ENCODE measurements at places on chromosomes 16 and 17. TPM values are rescaled to one million over a fixed set of nuclear protein-coding genes. Genes with fewer than 3 reads are reported as not detected.
A peak's percentile ranks its signal among the peaks of the same experiment; 100 is the strongest.

CACNG5 gene
- not detected for total RNA-seq

TBC1D3K gene
- 0.20 TPM for total RNA-seq

CD300LB gene
- not detected for total RNA-seq

SCN4A gene
- total RNA-seq, result not detected

PRM2 gene
- not detected for total RNA-seq

PITPNM3 gene
- 1.2 TPM for total RNA-seq

TPSG1 gene
- not detected for total RNA-seq

TBC1D3E gene
- not detected for total RNA-seq

DHRS13 gene
- 1.9 TPM for total RNA-seq

GSDMA gene
- 0.34 TPM for total RNA-seq

AOC3 gene
- 0.17 TPM for total RNA-seq

DOC2B gene
- not detected for total RNA-seq

RAC3 gene
- total RNA-seq, result 5.3 TPM

TAC4 gene
- total RNA-seq, result not detected

NPIPB9 gene
- total RNA-seq, result 0.46 TPM

DNA sequence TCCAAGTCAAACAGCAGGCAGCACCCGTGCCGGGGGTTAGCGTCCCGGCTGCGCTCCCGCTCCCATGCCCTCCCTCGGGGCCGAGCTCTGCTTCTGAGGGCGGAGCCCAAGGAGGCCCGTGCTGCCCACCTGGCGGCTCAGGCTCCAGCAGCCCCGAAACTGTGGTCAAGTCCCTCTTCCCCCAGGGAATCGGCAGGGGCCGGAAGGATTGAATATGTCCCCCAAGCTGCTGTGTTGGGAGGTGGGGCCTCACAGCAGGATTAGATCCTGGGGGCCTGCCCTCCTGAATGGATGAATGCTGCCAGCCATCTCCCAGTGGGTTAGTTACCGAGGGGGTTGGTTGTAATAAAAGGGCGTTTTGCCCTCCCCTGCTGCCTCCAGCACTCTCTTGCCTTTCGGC lies 33.9 kb downstream of the MAP2K3 start:
- no peak overlapping the region for H3K4me3 ChIP-seq
- peaks cover 16% of the 10 kb centered on the region for H3K27me3 ChIP-seq
- peaks cover 8% of the 10 kb centered on the region for H3K4me1 ChIP-seq
- H3K36me3 ChIP-seq, result no peaks in the 10 kb centered on the region
- DNase-seq, result no peak
- H3K27ac ChIP-seq, result no peak overlapping the region

GRCh38 chr16:85998171-85998867 lies 99.4 kb downstream of the IRF8 start:
- H3K27ac ChIP-seq, result no peak overlapping the region
- H3K36me3 ChIP-seq, result no peaks in the 10 kb centered on the region
- H3K27me3 ChIP-seq, result peaks cover 48% of the 10 kb centered on the region
- no peaks in the 10 kb centered on the region for H3K4me1 ChIP-seq
- no peak for DNase-seq

DNA sequence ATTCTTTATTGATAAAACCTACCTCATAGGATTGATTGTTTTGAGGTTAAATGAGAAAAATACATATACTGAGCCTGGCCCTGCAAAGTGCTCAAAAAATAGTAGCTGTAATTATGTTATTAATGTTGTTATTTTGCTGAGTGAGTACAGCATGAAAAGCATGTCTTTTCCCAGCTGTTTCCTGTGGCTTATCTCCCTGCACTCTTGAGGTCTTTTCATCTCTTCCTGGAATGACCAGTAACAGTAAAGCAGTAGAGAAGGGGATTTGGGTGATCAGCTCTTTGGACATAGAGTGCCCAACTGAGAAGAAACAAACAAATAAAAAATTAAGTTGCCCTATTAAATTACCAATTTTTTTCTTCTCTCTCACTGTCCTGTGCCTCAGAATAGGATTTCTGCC lies 53.7 kb downstream of the NFAT5 start:
- H3K27me3 ChIP-seq, result peaks cover 6% of the 10 kb centered on the region
- H3K36me3 ChIP-seq, result peaks cover 38% of the 10 kb centered on the region
- no peak for DNase-seq
- no peak overlapping the region for H3K4me3 ChIP-seq

DNA sequence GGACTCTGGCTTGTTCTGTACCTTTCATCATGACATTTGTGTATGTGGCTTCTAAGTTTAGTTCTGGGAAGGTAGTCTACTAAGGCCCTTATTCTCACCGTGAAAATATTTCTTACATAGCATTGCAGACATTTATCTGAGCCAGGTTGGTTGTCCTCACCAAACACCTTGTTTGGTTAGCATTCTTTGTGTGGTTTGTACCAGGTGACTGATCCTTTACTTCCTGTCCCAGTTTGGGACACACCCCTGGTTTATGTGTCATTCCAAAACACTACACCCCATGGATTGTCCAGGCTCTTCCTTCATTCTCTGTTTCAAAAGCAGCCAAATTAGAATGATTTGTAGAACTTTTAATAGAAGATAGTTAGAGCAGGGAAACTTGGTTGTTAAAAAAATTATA lies 23.2 kb upstream of the DUSP14 start:
- no peak overlapping the region for H3K4me3 ChIP-seq
- peaks cover 31% of the 10 kb centered on the region for H3K36me3 ChIP-seq
- H3K27ac ChIP-seq, result peak overlapping the region; percentile 20
- DNase-seq, result no peak
- peaks cover 34% of the 10 kb centered on the region for H3K4me1 ChIP-seq
- H3K27me3 ChIP-seq, result no peaks in the 10 kb centered on the region

- no peak overlapping the region for H3K4me3 ChIP-seq
- peaks cover 13% of the 10 kb centered on the region for H3K27me3 ChIP-seq
- no peaks in the 10 kb centered on the region for H3K4me1 ChIP-seq
- H3K36me3 ChIP-seq, result no peaks in the 10 kb centered on the region
- H3K27ac ChIP-seq, result no peak overlapping the region
Observed at GRCh38 chr16:2734844-2735515, 15.0 kb upstream of the PRSS27 start.

DNA sequence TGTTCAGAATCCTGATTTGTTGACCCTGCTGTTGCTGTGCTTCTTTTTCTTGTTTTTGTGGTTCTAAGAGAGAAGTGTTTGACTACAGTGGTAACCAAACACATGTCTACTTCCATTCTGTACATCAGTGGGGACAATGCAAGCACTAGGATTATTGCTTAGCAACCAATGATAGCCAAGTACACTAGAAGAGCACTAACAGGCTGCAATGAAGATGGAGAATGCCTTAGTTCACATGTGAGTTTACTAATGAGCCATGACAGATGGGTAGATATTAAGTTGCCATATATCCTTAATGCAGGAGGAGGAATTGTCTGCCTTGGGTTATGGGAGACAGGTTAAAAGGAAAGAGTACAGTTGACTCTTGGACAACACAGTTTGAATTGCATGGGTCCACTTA lies 8.3 kb downstream of the EFCAB5 start:
- H3K27me3 ChIP-seq, result no peaks in the 10 kb centered on the region
- H3K4me1 ChIP-seq, result no peaks in the 10 kb centered on the region
- no peak overlapping the region for H3K27ac ChIP-seq
- peaks cover 5% of the 10 kb centered on the region for H3K36me3 ChIP-seq
- H3K4me3 ChIP-seq, result no peak overlapping the region

GRCh38 chr16:9109255-9109654 lies 17.8 kb downstream of the HAPSTR1 start:
- H3K4me3 ChIP-seq, result peak overlapping the region; percentile 75
- no peak for DNase-seq
- peaks cover 59% of the 10 kb centered on the region for H3K36me3 ChIP-seq

- DNase-seq, result peak; percentile 87
- peaks cover 37% of the 10 kb centered on the region for H3K4me1 ChIP-seq
- no peaks in the 10 kb centered on the region for H3K36me3 ChIP-seq
- no peak overlapping the region for H3K4me3 ChIP-seq
- H3K27me3 ChIP-seq, result peaks cover 10% of the 10 kb centered on the region
Observed at GRCh38 chr17:49779739-49780231, 8.7 kb upstream of the KAT7 start.

- peaks cover 7% of the 10 kb centered on the region for H3K27me3 ChIP-seq
- H3K27ac ChIP-seq, result no peak overlapping the region
- H3K4me3 ChIP-seq, result no peak overlapping the region
- DNase-seq, result peak; percentile 64
- H3K36me3 ChIP-seq, result no peaks in the 10 kb centered on the region
- peaks cover 21% of the 10 kb centered on the region for H3K4me1 ChIP-seq
Observed at GRCh38 chr17:64133546-64134215, 3.7 kb upstream of the ERN1 start.

DNA sequence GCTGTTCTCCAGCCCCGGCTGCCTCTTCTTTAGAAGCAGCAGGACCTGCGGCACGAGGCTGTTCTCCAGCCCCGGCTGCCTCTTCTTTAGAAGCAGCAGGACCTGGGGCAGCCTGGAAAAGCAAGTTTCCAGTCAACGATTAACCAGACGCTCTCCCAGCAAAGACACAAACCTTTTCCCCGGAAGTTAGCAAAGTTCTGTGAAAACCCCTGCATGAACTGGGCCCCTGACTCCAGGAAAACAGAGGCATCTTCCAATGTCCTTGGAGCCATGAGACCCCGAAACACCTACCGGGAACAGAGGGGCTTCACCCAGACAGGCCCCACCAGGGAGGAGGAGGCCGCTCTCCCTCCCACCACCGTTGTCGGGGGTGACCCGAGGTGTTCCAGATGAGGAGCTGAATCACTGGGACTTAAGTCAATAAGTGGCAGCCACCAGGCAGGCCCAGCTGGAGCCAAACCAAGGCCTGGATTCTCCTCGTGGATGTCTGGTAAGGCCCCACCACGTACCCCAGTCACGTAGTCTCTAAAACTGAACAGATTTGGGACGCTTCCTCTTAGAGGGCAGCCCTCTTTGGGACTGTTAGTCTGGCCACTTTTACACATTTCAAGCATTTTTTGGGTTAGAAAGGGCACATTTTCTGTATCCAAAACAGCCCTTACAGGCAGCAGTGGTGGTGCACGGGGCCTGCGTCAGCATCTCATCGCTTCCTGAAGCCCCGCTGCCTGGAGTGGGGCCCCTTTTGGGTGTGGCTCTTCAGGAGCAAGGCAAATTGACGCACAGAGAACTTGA lies at the start of gene RPH3AL:
TSS of gene RPH3AL (minus strand) at position 387 of the 792 bp plus-strand sequence. CDS start 25,264 bp downstream, outside the sequence.
- H3K27ac ChIP-seq, result no peak within 1 kb of the TSS
- H3K4me1 ChIP-seq, result peaks cover 30% of the 10 kb centered on the region
- H3K4me3 ChIP-seq, result no peak within 1 kb of the TSS
- no peak for DNase-seq
- peaks cover 8% of the 10 kb centered on the region for H3K27me3 ChIP-seq

- H3K27me3 ChIP-seq, result peaks cover 60% of the 10 kb centered on the region
- H3K4me3 ChIP-seq, result peak overlapping the region; percentile 89
- peaks cover 57% of the 10 kb centered on the region for H3K4me1 ChIP-seq
- DNase-seq, result no peak
Observed at GRCh38 chr16:69724981-69725479, 1.3 kb downstream of the NQO1 start.

GRCh38 chr17:19877364-19877945 lies 9.7 kb upstream of the ULK2 start:
- H3K4me1 ChIP-seq, result no peaks in the 10 kb centered on the region
- no peak overlapping the region for H3K27ac ChIP-seq
- no peak for DNase-seq
- H3K27me3 ChIP-seq, result peaks cover 20% of the 10 kb centered on the region
- no peaks in the 10 kb centered on the region for H3K36me3 ChIP-seq

DNA sequence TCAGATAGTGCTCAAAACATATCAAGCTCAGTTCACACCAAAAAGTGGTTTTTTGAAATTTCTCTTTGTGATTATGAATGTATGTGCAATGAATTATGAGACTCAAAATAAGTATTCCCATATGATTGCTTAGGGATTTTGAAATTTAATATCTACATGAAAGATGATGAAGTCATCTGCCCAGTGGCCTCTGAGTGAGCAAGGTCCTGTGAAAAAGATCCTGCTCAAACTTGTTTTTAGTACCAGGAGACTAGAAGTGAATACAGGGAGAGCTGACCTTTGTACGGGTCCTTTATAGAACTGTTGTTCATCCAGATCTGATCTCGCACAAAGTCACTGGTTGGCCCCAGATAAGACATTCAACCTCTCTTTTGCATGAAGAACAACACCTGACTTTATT lies 151.9 kb upstream of the MAF start:
- no peak overlapping the region for H3K4me3 ChIP-seq
- no peak for DNase-seq
- H3K36me3 ChIP-seq, result no peaks in the 10 kb centered on the region
- no peaks in the 10 kb centered on the region for H3K27me3 ChIP-seq
- no peak overlapping the region for H3K27ac ChIP-seq

DNA sequence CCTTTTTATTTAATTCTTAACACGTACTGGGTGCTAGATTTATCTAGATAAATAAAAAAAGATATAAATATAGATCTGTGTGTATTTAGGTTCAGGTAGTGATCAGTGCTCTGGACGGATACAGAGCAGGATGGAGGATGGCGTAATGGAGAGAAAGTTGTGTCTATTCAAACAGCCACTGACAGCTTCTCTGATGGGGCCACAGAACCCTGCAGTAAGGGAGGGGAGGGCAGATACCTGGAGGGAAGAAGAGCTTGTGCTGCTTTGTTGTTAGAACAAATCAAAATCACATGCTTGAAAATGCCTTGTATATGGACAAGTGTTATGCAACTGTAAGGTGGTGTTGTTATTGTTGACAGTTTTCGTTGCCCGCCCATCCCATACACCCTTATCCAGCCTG lies 170.2 kb downstream of the UTP18 start:
- H3K27me3 ChIP-seq, result no peaks in the 10 kb centered on the region
- DNase-seq, result no peak
- H3K27ac ChIP-seq, result no peak overlapping the region

- H3K27me3 ChIP-seq, result peaks cover 8% of the 10 kb centered on the region
- peaks cover 28% of the 10 kb centered on the region for H3K4me1 ChIP-seq
- no peak overlapping the region for H3K4me3 ChIP-seq
- DNase-seq, result no peak
- no peaks in the 10 kb centered on the region for H3K36me3 ChIP-seq
Observed at GRCh38 chr17:76200354-76200753, 39.9 kb downstream of the RNF157 start.

GRCh38 chr16:85860413-85861094 lies 38.4 kb upstream of the IRF8 start:
- H3K4me3 ChIP-seq, result no peak overlapping the region
- peaks cover 19% of the 10 kb centered on the region for H3K27me3 ChIP-seq
- H3K27ac ChIP-seq, result no peak overlapping the region
- H3K36me3 ChIP-seq, result no peaks in the 10 kb centered on the region

GRCh38 chr17:6830383-6830986 lies 1.0 kb downstream of the TEKT1 start:
- H3K4me1 ChIP-seq, result no peaks in the 10 kb centered on the region
- DNase-seq, result no peak
- H3K27me3 ChIP-seq, result peaks cover 33% of the 10 kb centered on the region
- H3K36me3 ChIP-seq, result no peaks in the 10 kb centered on the region
- no peak overlapping the region for H3K4me3 ChIP-seq

GRCh38 chr16:29663016-29663806 lies at the start of gene SPN:
Gene SPN (plus strand): TSS chr16:29663247. CDS start chr16:29663729, 482 bp downstream.
- no peak within 1 kb of the TSS for H3K27ac ChIP-seq
- H3K4me1 ChIP-seq, result peaks cover 5% of the 10 kb centered on the region
- H3K36me3 ChIP-seq, result no peaks in the 10 kb centered on the region
- no peak within 1 kb of the TSS for H3K4me3 ChIP-seq

Measured in HFFc6 (cell line).